Spinal cord (tissue), 10 donors: ENCODE measurements at places on chromosomes 1 and 21. TPM values are rescaled to one million over a fixed set of nuclear protein-coding genes. Genes with fewer than 3 reads are reported as not detected.

SLC6A17 gene
- total RNA-seq: 10.4 TPM

PADI2 gene
- 8.7 TPM for total RNA-seq

XKR8 gene
- 3.2 TPM for total RNA-seq

OR4F16 gene
- total RNA-seq: 0.22 TPM

INKA2 gene
- 5.7 TPM for total RNA-seq

OR10J1 gene
- not detected for total RNA-seq

ARHGEF16 gene
- 3.7 TPM for total RNA-seq

RPTN gene
- total RNA-seq: not detected

NRIP1 gene
- 39.5 TPM for total RNA-seq

KISS1 gene
- total RNA-seq: 7.0 TPM

BACE2 gene
- total RNA-seq: 33.5 TPM

FGR gene
- 5.3 TPM for total RNA-seq

SPRTN gene
- 18.0 TPM for total RNA-seq

PRR9 gene
- not detected for total RNA-seq

GON4L gene
- 51.1 TPM for total RNA-seq

CD244 gene
- not detected for total RNA-seq

IL23R gene
- 0.20 TPM for total RNA-seq
